NCI-H187 treated with DMSO at 0.1 percent for 48 hours (cell line): ENCODE measurements at places on chromosomes 5 and 9.

GRCh38 chr5:65674749-65675148 is 47.2 kb downstream of the SGTB start:
- no peak for DNase-seq

DNA sequence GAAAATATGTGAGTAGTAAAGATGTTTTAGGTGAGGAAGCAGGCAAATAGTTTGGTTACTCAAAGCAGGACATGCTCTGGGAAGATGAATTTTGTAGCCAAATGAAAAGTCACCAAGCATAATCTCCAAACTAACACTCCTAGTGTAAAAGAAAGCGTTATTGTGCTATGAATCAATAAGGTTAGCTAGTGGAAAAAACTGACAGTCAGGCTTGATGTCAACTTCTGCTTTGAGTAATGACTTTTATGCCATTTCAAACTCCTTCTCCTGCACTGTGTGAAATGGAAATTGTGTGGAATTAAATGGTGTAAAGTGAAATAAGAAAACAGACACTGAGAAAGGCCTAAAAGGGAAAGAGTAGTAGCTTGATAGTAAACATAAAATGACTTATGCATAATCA is 637.2 kb upstream of the DMAC1 start:
- no peak for DNase-seq

DNA sequence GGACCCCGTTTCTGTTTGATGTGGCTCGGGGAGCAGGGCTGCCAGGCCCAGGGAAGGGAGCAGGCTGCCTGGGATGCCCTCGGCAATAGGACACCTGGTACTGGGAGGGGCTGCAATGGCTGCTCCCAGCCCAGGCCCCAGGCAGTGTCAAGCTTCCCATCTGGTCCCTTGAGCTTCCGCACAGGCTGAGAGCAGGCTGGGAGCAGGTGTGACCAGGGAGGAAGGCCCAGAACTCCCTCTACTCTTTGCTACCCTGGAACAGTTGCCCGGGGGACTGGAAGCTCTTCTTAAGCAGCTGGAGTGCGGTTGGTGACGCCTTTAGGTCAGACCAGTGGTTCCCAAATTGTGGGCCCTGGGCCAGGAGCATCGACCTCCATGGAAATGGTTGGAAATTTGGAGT is 186.9 kb downstream of the GADD45G start:
- DNase-seq: no peak

DNA sequence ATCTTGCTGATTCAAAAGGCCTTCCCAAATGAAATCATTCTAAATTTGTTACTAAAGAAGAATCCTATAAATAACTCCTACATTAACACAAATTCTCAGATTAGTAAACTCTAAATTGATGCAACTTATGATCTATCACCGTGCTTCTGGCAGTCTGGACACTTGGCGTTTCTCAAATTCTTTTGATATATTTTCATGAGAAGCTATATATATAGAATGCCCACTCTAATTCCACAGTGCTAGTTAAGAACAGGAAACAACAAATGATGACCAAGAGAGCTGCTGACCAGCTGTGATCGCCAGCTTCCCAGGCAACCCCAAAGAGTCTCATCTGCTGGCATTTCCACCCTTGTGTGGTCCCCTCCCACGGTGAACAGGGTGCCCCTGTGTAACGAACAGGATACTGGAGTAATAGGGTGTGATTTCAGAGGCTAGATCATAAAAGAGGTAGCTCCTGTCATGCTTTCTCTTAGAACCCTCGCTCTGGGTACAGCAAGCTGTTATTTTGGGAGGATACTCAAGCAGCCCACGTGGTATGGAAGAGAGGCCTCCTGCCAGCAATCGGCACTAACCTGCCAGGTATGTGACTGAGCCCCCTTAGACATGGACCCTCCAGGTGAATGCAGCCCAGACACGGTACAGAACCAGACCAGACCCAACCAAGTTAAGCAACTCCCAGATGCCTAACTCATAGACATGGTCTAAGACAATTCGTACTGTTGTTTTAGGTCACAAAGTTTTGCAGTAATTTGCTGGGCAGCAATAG is 64.7 kb downstream of the CDC14B start:
- no peak for DNase-seq

DNA sequence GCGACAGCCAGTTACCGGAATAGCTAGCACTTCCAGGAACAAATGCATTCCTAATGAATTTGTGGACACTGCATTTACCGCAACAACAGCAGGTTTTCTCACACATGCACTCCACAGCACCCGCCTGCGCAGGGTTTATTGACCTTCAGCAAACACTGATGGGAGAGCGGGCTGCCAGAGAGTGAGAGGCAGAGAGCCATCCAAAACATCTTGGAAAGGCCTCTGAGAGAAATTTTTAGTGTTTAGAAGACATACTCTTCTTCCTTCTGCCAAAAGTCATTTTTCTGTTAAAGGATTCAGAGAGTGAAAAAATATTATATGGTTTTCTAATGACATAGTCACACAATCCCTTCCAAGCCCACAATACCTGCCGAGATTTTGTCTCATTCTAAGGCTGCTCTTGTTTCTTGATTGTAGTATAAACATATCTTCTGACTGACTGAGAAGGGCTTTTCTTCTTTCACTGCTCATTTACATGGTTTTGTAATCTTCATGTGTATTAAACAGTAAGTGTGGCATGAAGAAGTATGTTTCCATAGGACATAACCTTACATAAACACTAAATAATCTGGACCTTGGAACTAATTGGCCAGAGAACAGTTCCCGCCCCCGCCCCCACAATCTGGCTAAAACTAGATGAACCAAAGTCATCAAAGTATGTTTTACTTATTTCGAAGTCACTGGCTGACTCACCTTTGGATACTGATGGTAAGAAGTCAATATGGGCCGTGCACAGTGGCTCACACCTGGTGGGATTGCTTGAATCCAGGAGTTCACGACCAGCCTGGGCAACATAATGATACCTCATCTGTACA is 432.5 kb upstream of the MEF2C start:
- no peak for DNase-seq
